ENCODE measurements at places on chromosomes 7 and 10. TPM values are rescaled to one million over a fixed set of nuclear protein-coding genes. Genes with fewer than 3 reads are reported as not detected.

- no peak for DNase-seq
Observed at GRCh38 chr10:91521439-91521838, 111.3 kb downstream of the HECTD2 start.

- DNase-seq = no peak
Observed at GRCh38 chr7:303425-303824, 13.5 kb downstream of the FOXL3 start.

DNA sequence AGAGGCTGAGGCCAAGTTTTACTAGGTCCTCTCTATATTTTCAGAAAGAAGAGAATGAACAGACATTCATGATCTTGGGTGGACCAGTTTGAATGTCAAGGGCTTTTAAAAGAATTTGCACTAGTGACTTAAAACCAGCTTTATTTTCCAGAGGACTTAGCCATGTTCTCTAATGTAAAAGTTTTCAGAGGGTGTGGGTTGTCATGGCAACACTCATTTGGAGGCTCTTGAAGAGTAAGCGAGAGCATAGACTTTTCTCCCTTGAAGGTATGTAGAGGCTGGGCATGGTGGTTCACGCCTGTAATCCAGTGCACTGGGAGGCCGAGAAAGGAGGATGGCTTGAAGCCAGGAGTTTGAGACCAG, 61.1 kb downstream of the GATA3 start:
- no peak for DNase-seq

DNA sequence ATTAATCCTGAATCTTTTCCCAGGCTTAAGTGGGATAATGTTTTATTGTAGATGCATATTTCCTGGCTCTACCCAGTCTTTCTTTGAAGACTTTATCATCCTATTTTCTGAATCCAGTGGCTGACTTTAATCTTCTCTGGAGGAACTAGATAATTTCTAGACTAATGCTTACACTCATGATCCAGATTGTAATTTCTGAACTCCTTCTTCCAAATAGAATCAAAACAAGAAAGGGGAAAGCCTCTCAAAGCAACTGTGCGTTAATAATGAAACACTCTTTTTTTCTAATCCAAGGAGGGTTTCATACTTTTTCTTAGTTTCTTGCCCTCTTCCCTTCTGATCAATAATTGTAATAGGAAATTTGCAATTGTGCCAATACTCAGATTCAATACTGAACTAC, 8.0 kb downstream of the GSTK1 start:
- DNase-seq = no peak

GRCh38 chr10:128400564-128400963, 274.3 kb upstream of the MKI67 start:
- DNase-seq = no peak

- DNase-seq = no peak
Observed at GRCh38 chr7:94763268-94763667, 107.3 kb upstream of the SGCE start.

- DNase-seq = no peak
Observed at GRCh38 chr10:72272689-72273409, 875 bp upstream of the DDIT4 start.

DNA sequence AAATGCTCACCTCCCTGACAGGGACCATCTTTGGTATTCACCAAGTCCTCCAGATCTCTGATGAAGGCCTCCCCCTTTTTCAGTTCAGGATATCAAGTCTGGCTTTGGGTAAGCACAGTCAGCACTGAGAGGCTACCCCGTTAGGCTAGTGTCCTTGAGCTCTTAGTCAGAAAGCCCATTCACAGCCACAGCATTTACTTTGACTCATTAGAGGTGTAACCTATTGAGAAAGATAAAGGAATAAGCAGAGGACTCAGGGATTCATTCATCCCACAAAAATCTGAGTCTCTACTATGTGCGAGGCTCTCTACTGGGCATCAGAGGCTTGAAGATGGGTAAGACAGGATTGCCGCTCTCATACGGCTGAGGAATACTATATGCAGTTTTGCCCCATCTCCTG, 14.0 kb upstream of the RAMP3 start:
- DNase-seq = no peak

- DNase-seq = no peak
Observed at GRCh38 chr10:14737808-14738545, 36.7 kb downstream of the FAM107B start.

- DNase-seq = no peak
Observed at GRCh38 chr7:157908006-157908782, 571.4 kb downstream of the DNAJB6 start.

The MMP21 gene
- not detected for polyA plus RNA-seq

The HSPA12A gene
- not detected for polyA plus RNA-seq

The FGL2 gene
- polyA plus RNA-seq = 0.67 TPM

The DYNC1I1 gene
- not detected for polyA plus RNA-seq

Data from naive thymus-derived CD4-positive, alpha-beta T cell (primary cell).